ENCODE measurements at places on chromosomes 4 and X. TPM values are rescaled to one million over a fixed set of nuclear protein-coding genes. Genes with fewer than 3 reads are reported as not detected.

The FATE1 gene
- not detected for polyA plus RNA-seq

DNA sequence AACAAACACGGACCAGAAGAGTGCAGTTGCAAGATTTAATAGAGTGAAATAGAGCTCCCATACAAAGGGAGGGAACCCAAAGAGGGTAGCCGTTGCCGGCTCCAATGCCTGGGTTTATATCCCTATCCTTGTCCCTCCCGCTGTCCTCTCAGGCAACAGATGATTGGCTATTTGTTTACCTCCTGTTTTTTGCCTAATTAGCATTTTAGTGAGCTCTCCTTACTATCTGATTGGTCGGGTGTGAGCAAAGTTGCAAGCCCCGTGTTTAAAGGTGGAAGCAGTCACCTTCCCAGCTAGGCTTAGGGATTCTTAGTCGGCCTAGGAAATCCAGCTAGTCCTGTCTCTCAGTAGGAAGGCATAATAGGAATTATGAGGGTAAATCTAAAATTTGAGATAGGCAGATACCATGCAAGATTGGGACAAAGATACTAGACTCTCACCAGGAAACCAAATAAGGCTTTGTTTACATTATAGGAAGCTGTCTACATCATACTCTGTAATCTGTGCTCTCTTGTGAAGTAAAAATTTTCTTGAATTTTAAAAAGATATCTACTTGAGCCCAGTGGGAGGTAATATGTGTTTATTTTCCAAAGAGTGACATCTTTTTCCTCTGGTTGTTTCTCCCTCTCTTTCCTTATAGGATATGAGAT lies 65.9 kb downstream of the ATP10D start:
- H3K36me3 ChIP-seq = no peaks in the 10 kb centered on the region
- H3K27ac ChIP-seq = no peak overlapping the region

DNA sequence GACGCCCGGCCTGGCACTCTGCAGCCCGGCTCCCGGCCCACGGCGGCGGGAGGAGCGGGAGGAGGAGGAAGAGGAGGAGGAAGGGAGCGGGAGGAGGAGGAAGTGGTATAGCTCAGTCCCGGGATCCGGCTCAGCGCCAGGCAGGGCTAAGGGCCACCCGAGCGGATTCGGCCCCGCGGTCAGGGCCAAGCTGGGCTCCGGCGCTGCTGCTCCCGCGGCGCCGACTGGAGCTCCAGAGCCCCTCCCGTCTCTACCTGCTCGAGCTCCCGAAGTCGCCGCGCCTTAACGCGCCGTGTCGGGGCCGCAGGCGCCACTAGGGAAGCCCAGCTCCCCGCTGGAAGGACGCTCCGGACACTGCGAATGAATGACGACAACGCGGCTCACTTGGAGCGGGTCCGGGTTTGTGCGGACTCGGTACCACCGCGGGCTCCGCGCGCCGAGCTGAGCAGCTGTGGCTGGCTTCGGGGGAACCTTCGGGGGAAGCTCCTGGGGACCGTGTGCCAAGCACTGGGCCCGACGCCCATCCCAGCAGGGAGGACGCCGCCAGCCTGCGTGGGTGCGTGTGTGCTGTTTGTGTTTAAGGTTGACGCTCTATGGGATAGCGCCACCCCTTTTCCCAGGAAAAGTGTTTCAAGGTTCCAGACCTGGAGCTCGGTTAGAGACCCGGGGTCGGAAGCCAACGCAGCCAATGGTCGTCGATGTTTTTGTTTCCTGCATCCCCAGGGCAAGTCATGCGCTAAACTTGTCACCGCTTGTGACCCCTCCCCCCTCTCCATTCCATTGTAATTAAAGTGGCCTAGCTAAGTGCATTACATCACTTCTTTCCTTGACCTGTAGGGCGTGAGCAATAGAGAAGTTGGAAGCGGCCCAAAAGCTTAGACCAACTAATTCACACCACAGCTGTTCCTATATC lies at the start of gene TBC1D9:
TSS of gene TBC1D9 (minus strand) at position 67 of the 913 bp plus-strand sequence. CDS start 340 bp downstream, outside the sequence.
- peak within 1 kb of the TSS; percentile 69 for H3K4me3 ChIP-seq
- peak within 1 kb of the TSS; percentile 98 for H3K27ac ChIP-seq
- H3K27me3 ChIP-seq = no peaks in the 10 kb centered on the region

The PLS3 gene
- polyA plus RNA-seq = 120 TPM

DNA sequence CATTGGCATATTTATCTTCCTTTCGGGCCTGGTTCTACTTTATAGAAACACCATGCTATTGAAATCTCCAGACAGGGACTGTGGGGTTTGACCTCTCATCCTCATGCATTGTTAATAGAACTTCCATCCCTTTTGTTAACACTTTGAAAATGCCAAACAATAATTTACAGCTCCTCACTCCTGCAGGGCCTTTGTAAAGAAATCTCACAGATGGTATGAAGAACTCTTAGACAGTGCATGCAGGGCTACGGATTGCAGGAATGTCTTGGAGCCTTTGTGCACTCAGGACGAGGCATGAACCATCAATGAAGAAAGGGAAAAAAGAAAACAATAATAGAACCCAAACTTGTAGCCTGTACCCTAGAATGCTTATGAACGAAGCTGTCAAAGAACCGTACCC lies 92.8 kb upstream of the TMEM47 start:
- no peak overlapping the region for H3K4me3 ChIP-seq
- H3K27me3 ChIP-seq = no peaks in the 10 kb centered on the region
- DNase-seq = no peak
- no peak overlapping the region for H3K27ac ChIP-seq

The CFAP47 gene
- not detected for polyA plus RNA-seq

DNA sequence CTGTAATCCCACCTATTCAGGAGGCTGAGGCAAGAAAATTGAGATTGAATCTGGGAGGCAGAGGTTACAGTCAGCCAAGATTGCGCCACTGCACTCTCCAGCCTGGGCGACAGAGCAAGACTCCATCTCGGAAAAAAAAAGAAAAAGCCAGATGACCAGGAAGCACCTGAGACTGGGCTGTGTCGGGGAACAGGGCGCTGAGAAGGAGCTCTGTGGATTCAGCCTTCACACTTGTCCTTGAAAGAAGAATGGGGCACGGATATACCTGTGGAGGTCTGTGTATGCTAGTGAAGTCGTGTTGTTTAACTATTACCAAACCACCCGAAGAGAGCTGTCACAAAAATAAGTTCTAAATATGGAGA lies 39.3 kb upstream of the TADA2B start:
- no peaks in the 10 kb centered on the region for H3K4me1 ChIP-seq
- H3K27me3 ChIP-seq = no peaks in the 10 kb centered on the region
- DNase-seq = no peak
- no peak overlapping the region for H3K4me3 ChIP-seq
- H3K36me3 ChIP-seq = peaks cover 20% of the 10 kb centered on the region

DNA sequence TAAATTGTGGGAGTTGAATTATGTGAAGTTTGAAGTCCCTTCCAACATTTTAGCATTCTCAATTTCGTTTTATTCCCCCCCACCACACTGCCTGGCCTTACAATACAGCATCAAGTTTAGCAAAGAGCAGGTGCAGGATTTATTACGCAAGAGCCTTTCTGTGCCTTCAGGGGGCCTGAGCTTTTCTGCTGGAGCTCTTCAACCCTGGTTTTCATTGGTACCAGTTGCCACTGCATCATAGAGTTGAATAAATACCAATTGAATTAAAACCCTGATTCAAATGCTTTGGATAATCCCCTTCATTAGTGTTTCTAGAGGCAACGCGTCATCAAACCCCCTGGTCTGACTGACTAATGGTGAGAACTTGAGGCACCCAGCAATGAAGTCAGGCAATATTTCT lies 43.6 kb upstream of the KIT start:
- no peaks in the 10 kb centered on the region for H3K36me3 ChIP-seq
- no peak for DNase-seq
- no peak overlapping the region for H3K4me3 ChIP-seq
- H3K27me3 ChIP-seq = no peaks in the 10 kb centered on the region
- no peaks in the 10 kb centered on the region for H3K4me1 ChIP-seq

DNA sequence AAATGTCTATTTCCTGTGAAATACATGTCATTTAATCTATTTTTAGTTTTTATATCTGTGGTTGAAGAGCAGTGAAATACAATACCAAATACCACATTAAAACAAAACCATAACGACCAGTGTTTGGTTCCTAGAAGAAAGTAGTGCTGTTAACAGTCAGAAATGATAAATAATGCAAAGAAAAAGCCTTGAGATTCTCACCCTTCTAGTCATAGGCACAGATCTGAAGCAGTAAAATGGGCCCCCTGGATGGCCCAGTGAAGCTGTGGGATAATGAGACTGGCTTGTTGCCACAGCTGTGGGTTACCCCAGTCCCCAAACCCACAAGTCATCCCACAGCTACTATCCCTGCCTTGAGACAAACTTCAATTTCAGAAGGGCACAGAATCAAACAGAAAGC lies 137.3 kb upstream of the RPL34 start:
- no peak overlapping the region for H3K27ac ChIP-seq
- no peaks in the 10 kb centered on the region for H3K36me3 ChIP-seq
- H3K4me1 ChIP-seq = no peaks in the 10 kb centered on the region
- no peak for DNase-seq
- H3K4me3 ChIP-seq = no peak overlapping the region

The SPATA4 gene
- not detected for polyA plus RNA-seq

The USP17L19 gene
- polyA plus RNA-seq = not detected

- DNase-seq = peak; percentile 94
- H3K4me1 ChIP-seq = peaks cover 21% of the 10 kb centered on the region
- no peaks in the 10 kb centered on the region for H3K27me3 ChIP-seq
Measured at GRCh38 chrX:134718105-134718965, 60.1 kb upstream of the PLAC1 start.

- H3K4me3 ChIP-seq = no peak overlapping the region
- DNase-seq = peak; percentile 55
- no peaks in the 10 kb centered on the region for H3K36me3 ChIP-seq
- H3K27ac ChIP-seq = peak overlapping the region; percentile 97
Measured at GRCh38 chrX:10482261-10482660, 138.1 kb downstream of the MID1 start.

DNA sequence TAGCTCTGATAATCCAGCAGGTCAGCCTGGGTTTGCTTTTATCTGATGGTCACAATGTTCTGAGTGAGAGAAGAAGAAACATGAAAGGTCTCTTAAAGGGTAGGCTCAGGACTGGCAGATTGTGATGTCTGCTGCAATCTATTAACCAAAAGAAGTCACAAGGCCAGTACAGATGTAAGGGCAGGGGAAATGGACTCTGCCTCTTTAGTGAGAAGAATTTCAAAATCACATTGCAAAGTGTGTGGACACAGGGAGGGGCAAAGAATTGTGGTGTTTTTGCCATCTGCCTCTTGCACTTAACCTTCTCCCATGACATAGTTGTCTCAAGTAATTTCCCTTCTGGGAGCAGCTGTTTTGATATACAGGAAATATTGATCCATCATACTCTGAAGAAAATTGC lies 40.9 kb downstream of the IL1RAPL1 start:
- no peaks in the 10 kb centered on the region for H3K27me3 ChIP-seq
- H3K36me3 ChIP-seq = no peaks in the 10 kb centered on the region
- no peaks in the 10 kb centered on the region for H3K4me1 ChIP-seq
- H3K4me3 ChIP-seq = no peak overlapping the region
- H3K27ac ChIP-seq = no peak overlapping the region

DNA sequence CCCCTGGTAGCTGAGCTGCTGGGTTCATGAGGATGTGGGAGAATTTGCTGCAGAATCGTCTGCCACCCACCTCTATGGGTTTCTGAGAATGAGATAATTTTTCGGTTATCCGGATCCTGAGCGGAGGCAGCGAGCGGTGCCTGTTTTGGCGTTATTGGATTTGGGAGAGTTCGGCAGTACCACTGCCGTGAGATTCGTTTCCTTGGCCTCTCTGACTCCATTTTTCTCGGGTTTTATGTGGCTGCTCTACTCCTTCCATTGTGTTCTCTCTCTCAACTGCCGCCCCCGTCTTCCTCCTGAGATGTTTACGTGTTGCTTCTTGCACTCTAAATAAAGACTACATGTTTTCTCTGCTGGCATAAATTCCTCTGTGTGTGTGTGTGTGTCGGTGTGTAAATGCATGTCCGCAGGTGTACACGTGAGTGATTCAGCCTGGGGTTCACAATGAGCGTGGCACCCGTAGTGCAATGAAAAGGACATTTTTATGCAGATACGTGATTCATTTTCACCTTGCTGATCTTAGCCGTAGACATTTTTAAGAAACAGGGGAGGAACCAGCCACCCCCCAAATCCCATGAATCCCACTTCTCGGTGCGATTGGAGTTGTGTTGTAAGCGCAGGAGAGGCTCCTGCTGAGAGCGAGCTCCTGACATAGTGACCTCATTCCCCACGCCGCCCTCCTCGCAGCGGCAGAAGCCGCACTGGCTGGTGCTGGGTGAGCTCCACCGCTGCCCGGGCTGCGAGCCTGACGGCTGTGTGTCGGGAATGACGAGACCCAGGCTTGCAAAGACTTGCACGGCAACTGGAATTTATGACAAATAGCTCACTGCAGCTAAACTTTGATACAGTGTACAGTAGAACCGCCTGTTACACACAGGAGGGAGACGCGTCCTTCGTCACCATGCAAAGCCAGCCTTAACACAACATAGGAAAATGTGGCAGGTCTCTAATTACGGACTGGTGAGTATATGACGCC lies 82.2 kb downstream of the STOX2 start:
- peak; percentile 21 for DNase-seq
- peaks cover 3% of the 10 kb centered on the region for H3K4me1 ChIP-seq
- H3K4me3 ChIP-seq = no peak overlapping the region
- H3K36me3 ChIP-seq = no peaks in the 10 kb centered on the region
- no peaks in the 10 kb centered on the region for H3K27me3 ChIP-seq
- H3K27ac ChIP-seq = no peak overlapping the region

The SLC10A4 gene
- 0.06 TPM for polyA plus RNA-seq

The HSFX4 gene
- not detected for polyA plus RNA-seq

DNA sequence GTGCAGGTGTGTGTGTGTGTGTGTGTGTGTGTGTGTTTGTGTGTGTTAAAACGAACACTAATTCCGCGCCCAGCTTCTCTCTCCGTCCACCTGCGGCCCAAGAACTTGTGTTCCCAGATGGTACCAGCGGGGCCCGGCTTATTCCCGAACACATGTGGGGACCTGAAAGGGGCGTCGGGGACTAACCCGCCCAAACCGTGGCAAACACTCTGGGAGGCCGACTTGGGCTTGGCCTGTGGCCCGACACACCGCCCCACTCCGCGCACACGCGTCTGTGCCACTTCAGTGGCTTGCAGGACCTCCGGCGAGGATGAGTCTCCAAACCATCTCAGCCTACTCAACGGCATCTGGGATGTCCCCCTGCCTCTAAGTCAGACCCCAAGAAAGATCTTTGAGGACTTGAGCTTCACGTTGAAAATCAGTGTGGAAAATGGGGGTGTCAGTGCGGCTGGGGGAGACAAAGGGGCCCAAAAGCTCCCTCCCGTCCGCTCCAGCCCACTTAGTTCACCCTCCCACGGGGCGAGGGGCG lies 790 bp upstream of the HHIP start:
- no peak for DNase-seq
- H3K4me3 ChIP-seq = peak overlapping the region; percentile 100

Measured in endothelial cell of umbilical vein (primary cell).